Left lung (tissue), 14 donors: ENCODE measurements at places on chromosomes 11 and 22. TPM values are rescaled to one million over a fixed set of nuclear protein-coding genes. Genes with fewer than 3 reads are reported as not detected.

Gene MPZL3
- polyA plus RNA-seq = 6.0 TPM

Gene CFAP300
- polyA plus RNA-seq = 8.0 TPM

Gene OR52B6
- polyA plus RNA-seq = 0.56 TPM

DNA sequence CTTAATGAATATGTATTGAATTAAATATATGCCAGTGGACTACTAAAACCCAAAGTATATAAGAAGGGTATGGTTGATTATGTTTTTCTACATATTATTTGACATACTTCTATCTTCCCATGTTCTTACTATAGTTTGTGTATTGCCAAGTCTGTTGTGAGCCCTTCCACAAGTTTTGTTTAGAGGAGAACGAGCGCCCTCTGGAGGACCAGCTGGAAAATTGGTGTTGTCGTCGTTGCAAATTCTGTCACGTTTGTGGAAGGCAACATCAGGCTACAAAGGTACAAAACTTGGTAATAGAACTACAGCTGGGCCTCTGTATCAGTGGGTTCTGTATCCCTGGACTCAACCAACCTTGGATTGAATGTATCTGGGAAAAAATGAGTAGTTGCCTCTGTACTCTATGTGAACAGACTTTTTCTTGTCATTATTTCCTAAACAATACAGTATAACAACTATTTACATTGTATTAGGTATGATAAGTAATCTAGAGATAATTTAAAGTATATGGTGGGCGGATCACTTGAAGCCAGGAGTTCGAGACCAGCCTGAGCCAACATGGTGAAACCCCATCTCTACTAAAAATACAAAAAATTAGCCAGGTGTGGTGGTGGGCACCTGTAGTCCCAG is 38.7 kb upstream of the TTC36 start:
- no peak for DNase-seq

DNA sequence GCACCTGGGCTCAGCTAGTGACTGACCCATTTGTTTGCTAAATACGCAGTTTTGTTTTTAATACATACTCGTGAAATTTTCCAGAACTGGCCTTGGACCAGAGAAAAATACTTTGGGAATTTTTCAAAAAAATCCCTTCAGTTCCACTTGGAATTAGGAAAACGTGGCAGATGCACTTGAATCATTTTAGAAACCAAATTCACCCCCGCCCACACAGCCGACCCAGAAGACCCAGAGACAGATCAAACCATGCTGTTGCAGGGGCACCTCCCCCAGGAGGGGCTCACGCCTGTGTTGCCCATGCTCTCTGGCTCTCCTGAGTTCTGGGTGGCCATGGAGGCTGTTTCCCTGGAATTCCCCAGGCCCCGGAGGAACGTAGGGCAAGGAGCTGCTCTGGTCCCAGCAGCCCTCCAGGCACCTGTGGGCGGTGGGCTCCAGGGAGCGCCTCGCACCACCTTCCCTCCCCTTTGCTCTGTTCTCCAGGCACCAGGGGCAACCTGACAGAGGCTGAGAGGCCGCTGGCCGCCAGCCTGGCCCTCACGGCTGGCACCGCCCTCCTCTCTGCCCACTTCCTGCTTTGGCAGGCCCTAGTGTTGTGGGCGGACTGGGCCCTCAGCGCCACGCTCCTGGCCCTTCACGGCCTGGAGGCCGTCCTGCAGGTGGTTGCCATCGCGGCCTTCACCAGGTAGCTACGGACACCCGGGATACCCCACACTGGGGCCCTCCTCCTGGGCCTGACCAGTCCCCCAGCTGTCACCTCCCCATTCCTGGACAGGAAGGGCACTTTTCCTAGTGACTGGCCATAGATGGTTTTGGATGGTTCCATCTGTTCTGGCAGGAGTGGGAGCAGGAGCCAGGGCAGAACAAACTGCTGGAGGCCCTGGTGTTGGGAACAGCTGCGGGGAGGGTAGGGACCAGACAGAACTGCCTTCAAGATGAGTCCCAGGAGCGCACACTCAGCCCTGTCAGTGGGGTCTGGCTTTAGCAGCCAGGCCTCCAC is 3.3 kb upstream of the EPS8L2 start:
- DNase-seq = no peak

GRCh38 chr11:86497310-86497709 is 122.6 kb downstream of the CCDC81 start:
- DNase-seq = no peak

DNA sequence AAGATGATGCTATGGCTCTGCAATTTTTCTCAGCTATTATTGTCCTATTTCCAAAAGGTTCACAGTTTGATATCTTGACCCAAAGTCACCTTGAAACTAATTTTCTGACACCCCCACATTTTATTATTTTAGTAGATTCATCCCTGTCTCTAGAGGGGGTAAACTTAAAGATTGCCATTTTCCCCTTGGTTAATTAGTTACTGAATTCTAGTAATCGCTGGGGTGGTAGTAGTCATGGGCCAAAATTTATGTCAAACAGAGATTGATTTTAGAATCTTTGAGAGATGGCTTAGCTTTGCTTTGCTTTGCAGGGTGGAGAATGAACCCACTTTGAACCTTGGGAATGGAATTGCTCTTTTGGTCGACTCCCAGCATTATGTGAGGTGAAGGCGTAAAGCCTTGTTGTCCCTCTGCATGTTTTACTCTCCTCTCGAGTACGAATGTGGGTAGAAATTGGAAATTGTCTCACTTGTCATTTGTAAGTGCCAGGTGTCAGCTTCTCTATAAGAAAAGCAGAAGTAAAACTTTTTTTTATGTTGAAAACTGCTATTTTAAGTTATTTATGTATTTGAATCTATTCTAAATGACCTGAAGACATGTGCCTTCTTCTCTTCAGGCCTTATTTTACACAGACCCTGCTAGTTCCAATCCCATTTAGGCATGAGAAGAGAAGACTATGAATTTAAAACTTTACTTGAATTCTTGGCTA is 42.4 kb upstream of the RCE1 start:
- DNase-seq = no peak

DNA sequence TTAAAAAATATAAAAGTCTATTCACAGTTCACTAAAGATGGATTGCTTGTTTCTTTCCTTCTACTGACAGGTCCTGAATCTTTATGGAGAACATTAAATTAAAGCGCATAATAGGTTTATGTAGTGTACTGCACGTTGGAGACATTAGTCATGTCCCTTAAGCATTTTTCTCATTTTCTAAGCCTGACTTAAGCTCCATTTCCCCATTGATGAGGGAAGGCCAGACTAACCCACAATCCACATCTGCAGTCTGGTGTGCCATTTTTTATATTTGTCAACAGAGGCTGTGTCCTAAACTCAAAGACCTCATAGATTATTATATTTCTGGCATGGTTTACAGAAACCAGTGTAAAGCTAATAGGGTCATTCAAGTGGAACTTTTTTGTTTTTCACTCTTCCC is 39.9 kb downstream of the CADM1 start:
- no peak for DNase-seq

DNA sequence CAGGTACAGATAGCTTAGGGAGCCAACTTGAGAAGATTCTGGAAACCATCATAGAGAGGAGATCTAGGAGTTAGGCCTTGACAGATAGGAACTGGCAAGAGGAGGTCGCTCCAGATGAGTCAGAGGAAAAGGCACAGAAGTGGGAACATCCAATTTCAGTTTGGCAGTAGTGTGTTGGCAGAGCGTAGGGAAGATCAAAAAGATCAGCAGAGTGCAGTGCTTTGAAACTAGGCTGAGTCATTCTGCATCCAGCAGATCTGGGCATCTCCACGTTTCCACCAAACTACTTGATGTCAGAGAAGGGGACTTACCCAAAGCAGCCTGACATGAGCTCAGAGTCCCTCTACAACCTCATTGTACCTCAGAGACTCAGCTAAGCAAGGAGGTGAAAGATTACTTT is 58.5 kb downstream of the GAB4 start:
- DNase-seq = no peak

- DNase-seq = no peak
These were observed 66.4 kb upstream of the OR4B1 start for GRCh38 chr11:48150213-48150612.

DNA sequence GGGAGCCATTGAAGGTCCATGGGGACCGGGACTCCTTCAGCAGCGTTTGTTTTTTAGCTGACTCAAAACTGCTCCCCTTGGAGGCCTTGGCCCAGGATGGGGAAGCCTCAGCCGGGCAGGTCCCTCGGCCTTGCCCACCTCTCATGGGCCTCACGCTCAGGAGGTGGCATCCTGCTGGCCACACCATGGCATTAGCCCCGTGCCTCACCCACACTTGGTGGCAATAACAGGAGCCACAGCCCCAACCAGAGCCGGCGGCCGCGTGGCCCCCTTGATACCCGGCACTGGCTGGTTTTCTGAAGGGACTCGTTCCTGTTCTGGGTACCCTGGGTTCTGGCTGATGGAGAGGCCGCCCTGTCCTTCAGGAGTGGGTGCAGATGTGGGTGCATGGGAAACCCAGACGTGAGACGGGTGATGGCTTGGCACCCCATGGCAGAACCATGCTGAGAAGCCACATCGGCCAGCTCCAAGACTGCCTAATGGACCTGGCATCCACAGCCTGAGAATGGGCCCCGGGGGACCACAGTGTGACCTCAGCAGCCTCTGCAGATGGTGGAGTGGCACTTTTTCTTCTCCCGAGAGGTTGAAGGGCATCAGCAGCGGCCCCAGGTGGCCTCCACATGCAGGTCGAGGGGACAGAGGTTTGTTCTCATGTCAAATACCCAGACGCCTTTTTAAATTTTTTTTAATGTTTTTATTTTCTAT is 49.8 kb upstream of the PPARA start:
- DNase-seq = no peak

DNA sequence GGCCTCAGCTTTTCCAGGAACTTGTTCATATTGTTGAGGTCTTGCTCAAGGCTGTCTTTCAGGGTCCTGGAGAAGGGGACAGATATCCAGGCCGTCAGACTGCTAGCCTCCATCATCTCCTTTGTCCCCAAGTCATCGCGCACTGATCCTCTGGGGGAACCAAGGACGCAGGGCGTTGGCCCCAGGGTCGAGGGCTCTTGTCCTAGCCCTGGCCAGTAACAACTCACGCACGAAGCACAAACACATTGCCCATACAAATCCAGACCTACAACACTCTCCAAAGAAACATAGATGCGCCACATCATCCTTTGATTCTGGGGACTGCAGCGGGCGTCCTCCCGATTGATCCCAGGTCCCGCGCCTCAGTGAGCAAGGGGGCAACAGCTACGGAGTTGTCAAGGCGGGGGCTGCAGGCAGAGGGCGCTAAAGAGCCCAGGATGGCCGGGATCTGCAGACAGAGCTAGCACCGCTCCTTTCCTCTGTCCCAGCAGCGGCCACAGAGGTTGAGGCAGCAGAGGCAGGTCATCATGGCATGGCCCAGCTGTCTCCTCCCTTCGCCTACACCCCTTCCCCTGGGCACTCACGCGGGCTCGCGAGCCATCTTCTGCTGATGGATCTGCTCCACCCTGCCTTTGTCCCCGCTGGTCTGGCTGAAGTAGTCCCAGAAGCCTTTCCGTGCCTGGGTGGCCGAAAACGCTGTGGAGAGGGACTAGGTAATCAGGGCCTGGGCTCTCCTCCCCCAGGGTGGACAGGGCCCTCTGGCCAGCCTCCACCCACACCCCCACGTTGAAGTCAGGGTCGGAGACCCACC is 472 bp downstream of the APOA5 start:
- peak; percentile 82 for DNase-seq

DNA sequence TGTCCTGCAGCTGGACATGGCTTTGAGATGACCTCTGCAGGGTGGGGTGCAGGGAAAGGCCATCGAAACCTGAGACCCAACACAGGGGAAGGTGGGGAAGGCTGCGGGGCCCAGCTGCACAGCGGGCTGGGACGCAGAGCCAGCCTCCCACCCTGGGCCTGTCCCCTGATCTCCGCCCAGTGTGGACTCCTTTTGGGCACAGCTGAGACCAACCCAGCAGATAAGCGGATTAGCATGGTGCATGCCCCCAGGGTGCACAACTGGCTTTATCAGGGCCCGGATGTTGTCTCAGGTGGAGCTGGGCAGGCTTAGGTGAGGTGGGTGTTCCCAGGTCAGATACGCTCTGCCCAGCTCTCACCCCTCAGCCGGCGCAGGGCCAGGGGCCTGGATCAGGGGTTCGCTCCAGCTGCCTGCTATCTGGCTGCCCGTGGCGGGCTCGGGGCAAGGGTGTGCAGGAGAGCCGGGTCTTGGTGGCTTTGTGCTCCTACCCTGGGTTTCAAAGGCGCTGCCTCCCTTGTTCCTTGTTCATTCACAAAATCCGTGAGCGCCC is 28.1 kb upstream of the MUC5AC start:
- DNase-seq = peak; percentile 62

DNA sequence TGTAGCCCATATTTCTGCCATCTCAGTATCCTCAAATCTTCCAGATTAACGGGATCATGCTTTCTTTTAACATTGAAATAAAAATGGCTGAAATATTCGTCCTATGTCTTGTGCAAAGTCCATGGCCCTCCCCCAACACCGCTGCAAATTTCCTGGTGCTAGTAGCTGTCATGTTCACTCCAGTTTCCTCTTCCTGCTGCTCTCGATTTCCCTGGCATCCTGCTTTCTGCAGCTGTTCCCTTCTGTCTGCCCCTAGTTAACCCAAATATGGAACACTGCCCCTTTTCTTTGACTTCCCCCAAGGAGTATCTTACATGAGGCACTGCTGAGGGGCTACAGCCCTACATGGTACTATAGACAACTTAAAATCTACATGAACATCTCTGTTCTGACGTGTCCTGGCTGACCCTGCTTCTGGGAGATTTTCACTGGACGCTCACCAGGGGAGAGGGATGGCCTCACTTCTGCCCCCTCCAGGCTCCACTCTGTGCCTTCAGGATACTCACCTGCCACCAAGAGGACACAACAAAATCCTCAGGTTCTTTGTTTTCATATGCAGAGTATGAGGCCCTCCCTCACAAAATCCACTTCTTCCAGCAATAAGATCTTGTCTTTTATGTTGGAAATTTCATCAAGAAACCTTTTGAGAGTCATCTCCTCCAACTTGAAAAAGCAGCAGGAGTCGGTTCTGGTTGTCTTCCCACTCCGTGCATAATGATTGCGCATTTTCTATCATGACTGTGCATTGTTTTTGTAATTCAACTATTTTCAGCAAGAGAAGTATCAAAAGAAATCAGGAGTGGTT is 29.5 kb upstream of the SCUBE2 start:
- no peak for DNase-seq

DNA sequence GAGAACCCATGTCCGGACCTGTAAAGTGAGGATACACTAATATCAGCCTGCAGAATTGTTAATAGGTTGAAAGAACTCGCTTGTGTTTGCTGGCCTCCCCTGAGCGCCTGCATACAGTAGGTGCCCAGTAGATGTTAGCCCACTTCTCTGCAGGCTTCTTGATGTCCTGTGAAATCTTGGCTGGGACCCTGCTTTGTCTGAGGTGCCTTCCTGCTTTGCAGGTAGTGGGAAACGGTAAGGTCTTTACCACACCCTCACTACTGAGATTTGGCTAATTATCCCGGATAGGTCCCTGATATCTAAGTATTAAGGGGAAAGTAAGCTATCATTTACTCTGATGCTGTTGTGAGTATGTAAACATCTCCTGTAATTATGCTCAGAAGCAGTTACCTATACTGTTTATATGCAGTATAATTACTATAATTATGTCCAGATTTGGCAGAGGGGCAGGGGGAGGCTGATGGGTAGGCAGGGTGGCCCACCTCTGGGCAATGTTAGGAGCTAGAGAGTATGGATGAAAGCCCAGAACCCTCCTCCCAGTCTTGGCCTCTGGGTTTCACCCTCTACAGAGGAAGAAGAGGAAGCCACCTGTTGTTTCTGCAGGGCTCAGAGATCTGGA is 1.2 kb upstream of the ARRB1 start:
- DNase-seq = no peak

GRCh38 chr22:39362271-39362670 is 12.5 kb downstream of the SYNGR1 start:
- no peak for DNase-seq

- no peak for DNase-seq
These were observed 471.2 kb upstream of the CNTN5 start for GRCh38 chr11:98549571-98549970.

- no peak for DNase-seq
These were observed 13.9 kb downstream of the SLC25A17 start for GRCh38 chr22:40805239-40805638.
